ENCODE measurements at places on chromosomes 3 and 15. TPM values are rescaled to one million over a fixed set of nuclear protein-coding genes. Genes with fewer than 3 reads are reported as not detected.

LRRIQ4 gene
- polyA plus RNA-seq: 0.17 TPM

DNA sequence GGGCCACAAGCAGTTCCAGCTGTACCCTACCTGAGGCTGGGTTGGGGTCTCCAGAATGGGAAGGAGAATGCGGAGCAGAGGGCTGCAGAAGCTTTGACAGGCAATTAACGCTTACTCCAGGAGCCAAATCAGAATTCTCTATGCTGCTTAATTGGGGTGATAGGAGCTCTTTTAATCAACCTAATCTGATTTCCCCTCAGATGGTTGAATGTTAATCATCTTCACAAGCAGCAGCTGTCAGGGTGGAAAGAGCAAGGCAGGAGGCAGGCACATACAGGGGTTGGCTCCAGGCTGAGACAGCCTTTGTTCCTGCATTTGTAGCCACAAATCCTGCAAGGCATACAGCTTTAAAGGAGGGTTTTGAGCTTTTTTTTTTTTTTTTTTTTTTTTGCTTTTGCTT, 2.6 kb downstream of the CILP start:
- DNase-seq: no peak

DNA sequence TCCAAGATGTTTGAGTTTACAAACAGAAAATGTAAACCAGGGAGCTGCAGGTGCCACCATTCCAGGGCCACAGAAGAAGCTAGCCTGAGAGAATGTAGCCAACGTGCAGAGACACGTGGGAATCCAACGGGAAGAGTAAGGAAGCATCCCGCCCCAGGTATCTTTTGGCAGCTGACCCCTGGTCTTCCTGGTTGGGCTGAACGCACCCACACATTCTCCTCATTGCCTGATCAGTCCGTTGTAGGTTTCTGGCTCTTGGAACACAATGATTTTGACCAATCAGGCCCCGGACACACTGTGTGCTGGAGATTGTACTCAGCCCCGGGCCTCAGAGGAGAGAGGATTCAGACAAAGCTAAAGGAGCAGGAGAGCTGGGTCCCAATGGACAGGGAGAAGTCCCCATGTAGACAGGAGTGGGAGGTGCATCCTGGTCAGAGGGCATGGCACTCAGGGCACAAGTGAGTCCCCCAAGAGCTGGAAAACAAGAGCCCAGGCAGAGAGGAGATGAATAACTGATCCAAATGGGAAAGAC, 102.3 kb downstream of the TPRA1 start:
- DNase-seq: no peak

GRCh38 chr15:80777137-80777536, 2.0 kb upstream of the CEMIP start:
- DNase-seq: no peak

ZNF35 gene
- 10.3 TPM for polyA plus RNA-seq

GRCh38 chr15:65263313-65263712, 23.4 kb downstream of the PARP16 start:
- DNase-seq: no peak

GRCh38 chr3:65436580-65436979, 602.1 kb downstream of the MAGI1 start:
- DNase-seq: no peak

DNA sequence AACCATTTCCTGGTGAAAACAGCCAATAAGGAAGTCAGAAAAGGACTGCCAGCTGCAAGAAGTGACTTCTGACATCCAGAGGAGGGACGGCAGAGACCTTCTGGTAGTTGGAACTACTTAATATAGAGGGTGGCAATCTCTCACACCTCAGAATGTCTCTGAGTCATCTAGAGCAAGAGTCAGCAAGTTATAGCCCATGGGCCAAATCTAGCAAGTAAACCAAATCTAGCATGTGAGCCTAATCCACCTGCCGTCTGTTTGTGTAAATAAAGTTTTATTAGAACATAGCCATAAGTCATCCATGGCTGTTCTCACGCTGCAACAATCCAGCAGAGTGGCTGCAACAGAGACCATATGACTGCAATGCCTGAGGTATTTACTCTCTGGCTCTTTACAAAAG, 160.5 kb upstream of the NR2E3 start:
- DNase-seq: no peak

DNA sequence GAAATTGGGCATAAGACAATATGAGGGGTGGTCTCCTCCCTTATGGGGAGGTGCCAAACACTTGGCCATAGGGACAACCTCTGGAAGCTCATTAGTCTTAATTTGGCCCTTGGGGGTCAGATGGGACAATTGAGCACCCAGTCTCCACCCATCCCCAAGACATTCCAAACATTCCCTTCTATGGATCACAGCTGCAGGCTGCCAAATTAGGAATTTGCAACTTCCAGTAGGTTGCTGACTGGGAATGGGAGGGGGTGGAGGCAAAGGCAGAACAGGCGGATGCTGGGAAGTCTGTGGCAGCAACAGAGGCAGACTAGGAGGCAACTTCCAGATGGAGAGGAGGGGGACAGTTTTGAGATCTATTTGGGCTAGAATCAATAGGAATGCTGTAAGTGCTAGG, 1.4 kb upstream of the PDHB start:
- DNase-seq: no peak
